Activated T-cell treated with anti-CD3 and anti-CD28 coated beads, Interleukin-2, amount 50 U/mL, for 72 hours (primary cell): ENCODE measurements at places on chromosomes 7 and 10. TPM values are rescaled to one million over a fixed set of nuclear protein-coding genes. Genes with fewer than 3 reads are reported as not detected.
A peak's percentile ranks its signal among the peaks of the same experiment; 100 is the strongest.

CCDC3 gene
- 5.0 TPM for total RNA-seq

POU6F2 gene
- total RNA-seq = 0.14 TPM

LRRC17 gene
- total RNA-seq = 0.31 TPM

DLX5 gene
- total RNA-seq = not detected

GSTO1 gene
- total RNA-seq = 117 TPM

MBLAC1 gene
- 3.2 TPM for total RNA-seq

TBXAS1 gene
- total RNA-seq = 3.9 TPM

RAPGEF5 gene
- 0.46 TPM for total RNA-seq

GRCh38 chr7:47954231-47954911 is 6.1 kb upstream of the PKD1L1 start:
- H3K36me3 ChIP-seq = no peaks in the 10 kb centered on the region
- H3K27me3 ChIP-seq = no peaks in the 10 kb centered on the region
- peak overlapping the region; percentile 40 for H3K27ac ChIP-seq
- peaks cover 8% of the 10 kb centered on the region for H3K4me1 ChIP-seq
- no peak overlapping the region for H3K4me3 ChIP-seq

DNA sequence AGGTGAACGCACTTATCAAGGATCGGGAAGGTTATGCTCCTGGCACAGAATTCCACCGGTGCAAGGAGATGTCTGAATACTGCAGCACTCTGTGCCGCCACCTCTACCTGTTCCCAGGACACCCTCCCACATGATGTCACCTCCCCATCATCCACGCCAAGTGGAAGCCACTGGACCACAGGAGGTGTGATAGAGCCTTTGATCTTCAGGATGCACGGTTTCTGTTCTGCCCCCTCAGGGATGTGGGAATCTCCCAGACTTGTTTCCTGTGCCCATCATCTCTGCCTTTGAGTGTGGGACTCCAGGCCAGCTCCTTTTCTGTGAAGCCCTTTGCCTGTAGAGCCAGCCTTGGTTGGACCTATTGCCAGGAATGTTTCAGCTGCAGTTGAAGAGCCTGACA is 11.0 kb upstream of the CLCN1 start:
- H3K27me3 ChIP-seq = no peaks in the 10 kb centered on the region
- H3K4me1 ChIP-seq = peaks cover 44% of the 10 kb centered on the region
- no peak for DNase-seq
- no peak overlapping the region for H3K4me3 ChIP-seq

GRCh38 chr7:92460510-92460909 is 13.2 kb downstream of the GATAD1 start:
- H3K27ac ChIP-seq = no peak overlapping the region
- H3K4me1 ChIP-seq = no peaks in the 10 kb centered on the region
- no peak overlapping the region for H3K4me3 ChIP-seq
- DNase-seq = no peak
- peaks cover 2% of the 10 kb centered on the region for H3K36me3 ChIP-seq
- H3K27me3 ChIP-seq = no peaks in the 10 kb centered on the region

DNA sequence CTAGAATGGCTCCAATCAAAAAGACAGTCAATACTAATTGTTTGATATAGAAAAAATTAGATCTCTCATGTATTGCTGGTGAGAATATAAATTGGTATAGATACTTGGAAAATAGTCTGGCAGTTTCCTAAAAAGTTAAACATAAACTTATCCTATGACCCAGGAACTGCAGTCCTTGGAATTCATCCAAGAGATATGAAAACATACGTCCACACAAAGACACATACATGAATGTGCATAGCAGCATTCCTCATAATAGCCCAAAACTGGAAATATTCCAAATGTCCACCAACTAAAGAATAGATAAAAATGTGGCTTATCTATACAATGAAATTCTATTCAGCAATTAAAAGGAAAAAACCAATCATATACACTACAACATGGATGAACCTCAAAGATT is 128.4 kb downstream of the ZFAND4 start:
- H3K27ac ChIP-seq = no peak overlapping the region
- H3K27me3 ChIP-seq = no peaks in the 10 kb centered on the region
- H3K36me3 ChIP-seq = peaks cover 5% of the 10 kb centered on the region
- H3K4me3 ChIP-seq = no peak overlapping the region

GRCh38 chr7:18262058-18262457 is 233.5 kb upstream of the HDAC9 start:
- no peaks in the 10 kb centered on the region for H3K36me3 ChIP-seq
- H3K27me3 ChIP-seq = no peaks in the 10 kb centered on the region
- no peak overlapping the region for H3K27ac ChIP-seq
- H3K4me3 ChIP-seq = no peak overlapping the region

GRCh38 chr10:116848032-116848943 is 1.0 kb upstream of the ENO4 start:
- peaks cover 6% of the 10 kb centered on the region for H3K36me3 ChIP-seq
- H3K27me3 ChIP-seq = peaks cover 66% of the 10 kb centered on the region
- no peak overlapping the region for H3K27ac ChIP-seq
- peak overlapping the region; percentile 65 for H3K4me3 ChIP-seq
- H3K4me1 ChIP-seq = peaks cover 14% of the 10 kb centered on the region

DNA sequence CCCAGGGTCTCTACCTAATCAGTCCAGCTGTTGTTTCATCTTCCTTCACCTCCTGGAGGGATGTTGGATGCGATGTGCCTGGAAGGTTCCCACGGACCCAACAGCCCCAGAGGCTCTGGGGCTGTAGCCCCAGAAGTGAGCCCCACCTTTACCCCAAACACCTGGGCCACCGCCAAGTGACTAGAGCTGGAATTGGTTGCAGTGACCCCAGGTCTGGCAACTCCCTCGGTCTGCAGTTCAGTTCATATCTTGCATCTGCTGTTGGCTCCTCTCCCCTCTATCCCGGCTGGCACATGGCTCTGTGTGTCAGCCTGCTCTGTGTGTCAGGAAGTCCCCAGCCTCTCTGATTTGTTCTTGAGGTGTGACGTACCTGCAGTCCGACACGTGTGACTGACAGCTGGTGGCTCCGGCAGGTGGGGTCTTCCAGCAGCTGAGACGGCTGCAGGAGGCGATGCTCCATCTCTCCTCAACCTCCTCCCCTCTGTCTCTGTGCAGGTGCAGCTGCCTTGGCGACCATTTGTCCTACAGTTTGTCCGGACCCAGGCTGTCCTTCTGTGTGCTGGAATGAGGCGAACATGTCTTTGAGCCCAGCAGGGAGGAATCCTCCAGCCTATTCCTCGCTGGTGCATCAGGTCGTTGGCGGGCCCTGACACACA is 38.6 kb downstream of the ELFN1 start:
- H3K36me3 ChIP-seq = peaks cover 2% of the 10 kb centered on the region
- no peak overlapping the region for H3K27ac ChIP-seq
- no peak for DNase-seq

DNA sequence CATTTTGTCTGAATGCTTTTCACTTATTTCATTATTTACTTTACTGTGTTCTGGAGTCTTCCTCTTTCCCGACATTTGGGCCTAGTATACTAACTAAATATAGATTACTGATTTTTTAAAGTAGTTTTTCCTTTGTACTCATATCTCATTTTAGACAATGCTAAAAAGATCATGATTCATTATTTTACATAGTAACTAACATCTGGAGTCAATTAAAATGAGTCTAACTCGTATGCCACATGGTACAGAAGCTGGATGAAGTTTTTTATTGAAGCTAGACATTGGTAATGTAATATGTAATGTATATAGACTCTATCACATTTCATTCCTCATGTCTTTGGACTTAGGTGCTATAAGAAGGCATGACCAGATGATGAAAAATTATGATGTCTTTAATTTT is 156.3 kb upstream of the HGF start:
- H3K27me3 ChIP-seq = no peaks in the 10 kb centered on the region
- no peaks in the 10 kb centered on the region for H3K4me1 ChIP-seq
- no peak for DNase-seq
- H3K36me3 ChIP-seq = no peaks in the 10 kb centered on the region
- H3K27ac ChIP-seq = no peak overlapping the region

DNA sequence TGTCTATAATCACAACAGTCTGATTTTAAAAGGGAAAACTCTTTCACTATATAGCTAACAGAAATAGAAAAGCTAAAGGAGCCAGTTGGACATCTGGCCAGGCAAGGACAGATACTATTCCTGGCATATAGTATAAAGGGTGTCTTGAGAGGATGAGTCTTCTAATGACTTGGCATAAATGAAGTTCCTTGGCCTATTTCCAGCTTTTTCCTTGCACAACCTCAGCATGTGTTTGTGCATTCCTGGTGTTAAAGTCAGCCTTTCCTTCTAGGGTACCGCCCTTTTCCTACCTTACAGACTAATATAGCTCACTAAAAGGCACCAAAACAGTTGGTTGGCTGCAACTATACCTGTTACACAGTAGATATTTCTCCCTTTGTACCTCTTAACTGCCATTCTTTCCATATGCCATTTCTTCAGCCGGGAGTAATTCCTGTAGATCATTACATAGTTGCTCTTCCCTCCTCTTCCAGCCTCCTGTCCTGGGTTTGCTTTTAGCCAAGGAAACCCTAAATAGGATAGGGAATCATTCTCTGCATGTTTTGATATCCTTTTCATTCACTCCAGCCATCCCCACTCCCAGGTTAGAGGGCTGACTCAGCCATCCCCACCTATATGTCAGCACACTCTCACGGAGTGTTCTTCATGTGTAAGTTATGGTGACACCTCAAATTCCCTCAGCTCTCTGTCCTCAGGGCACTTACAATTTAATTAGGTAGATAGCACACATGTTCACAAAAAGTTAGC is 102.1 kb upstream of the MDFIC start:
- no peak overlapping the region for H3K27ac ChIP-seq
- peaks cover 51% of the 10 kb centered on the region for H3K4me1 ChIP-seq
- H3K4me3 ChIP-seq = no peak overlapping the region
- no peak for DNase-seq
- H3K27me3 ChIP-seq = peaks cover 7% of the 10 kb centered on the region

DNA sequence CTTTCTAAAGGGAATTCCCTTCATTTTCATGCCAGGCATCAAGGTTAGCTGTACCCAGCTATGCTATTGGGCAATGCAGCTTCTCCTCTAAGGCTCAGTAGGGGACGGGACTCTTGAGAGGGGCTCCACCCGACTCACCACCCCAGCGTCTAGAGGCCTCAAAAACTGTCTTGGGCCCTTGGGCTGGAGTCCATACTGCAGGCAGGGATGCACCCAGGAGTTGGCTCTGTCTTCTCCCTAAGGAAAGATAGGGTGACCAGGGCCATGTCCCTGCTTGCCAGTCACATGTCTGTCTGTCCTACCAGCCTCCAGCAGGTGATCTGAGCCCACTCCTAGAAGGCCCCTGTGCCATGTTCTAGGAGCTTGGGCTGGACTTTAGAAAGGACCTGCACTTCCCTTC is 1.2 kb downstream of the OPN4 start:
- H3K4me3 ChIP-seq = no peak overlapping the region
- no peaks in the 10 kb centered on the region for H3K27me3 ChIP-seq
- no peaks in the 10 kb centered on the region for H3K36me3 ChIP-seq
- no peak for DNase-seq
- no peaks in the 10 kb centered on the region for H3K4me1 ChIP-seq

DNA sequence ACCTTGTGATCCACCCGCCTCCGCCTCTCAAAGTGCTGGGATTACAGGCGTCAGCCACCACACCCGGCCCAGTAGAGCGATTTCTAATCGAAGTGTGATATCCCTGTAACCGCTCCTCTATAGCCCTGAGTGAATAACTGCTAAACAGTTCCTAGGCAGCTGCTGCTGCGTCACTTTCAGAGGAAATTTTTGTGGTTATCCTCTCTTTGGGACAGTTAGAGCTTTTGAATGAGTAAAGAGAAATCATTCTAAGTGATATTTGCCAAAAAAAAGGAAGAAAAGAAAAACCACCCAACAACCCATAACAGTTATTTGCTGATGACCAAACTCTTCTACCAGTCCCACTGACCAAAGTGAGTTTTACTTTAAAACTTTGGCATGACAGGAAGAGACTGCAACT is 59.9 kb downstream of the MKX start:
- no peaks in the 10 kb centered on the region for H3K4me1 ChIP-seq
- no peaks in the 10 kb centered on the region for H3K36me3 ChIP-seq
- no peak for DNase-seq
- H3K27ac ChIP-seq = no peak overlapping the region
- no peak overlapping the region for H3K4me3 ChIP-seq

DNA sequence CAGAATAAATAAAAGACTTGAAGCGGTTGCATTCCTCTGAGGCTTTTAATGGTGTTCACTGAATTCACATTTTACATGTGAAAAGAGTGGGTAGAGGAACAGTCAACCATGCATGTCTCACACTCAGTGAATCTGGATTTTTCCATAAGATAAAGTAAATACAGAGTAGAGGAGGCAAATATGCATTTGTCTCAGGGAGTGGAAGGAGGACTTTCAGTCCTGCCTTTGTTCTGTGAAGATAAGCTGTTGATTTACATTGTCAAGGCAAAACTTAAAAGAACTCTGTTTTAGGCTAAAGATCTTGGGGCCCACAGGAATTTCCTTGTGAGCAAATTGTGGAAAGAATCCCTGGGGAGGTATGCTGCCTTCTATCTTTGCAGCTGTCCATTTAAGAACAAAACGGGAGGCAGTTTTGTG is 825.3 kb upstream of the MBL2 start:
- no peak for DNase-seq
- no peaks in the 10 kb centered on the region for H3K27me3 ChIP-seq
- H3K4me3 ChIP-seq = no peak overlapping the region
- H3K36me3 ChIP-seq = no peaks in the 10 kb centered on the region

DNA sequence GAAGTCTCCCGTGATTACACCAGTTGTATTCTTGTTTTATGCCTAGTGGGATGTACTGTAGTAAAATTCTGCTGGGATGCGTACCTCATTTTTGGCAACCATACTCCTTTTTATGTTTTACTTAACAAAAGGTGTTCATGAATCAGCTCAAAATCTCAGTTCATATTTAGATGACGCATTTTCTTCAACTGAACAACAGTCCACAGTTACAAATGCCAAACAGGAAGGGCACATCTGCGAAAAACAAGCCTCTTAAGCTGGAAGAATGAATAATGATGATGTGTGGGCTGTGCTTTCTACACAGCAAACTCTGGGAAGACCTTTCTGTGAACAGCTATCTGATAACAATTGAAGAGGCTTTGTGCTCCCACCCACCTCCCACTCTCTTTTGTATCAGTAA is 68.4 kb upstream of the NRBF2 start:
- H3K4me1 ChIP-seq = peaks cover 25% of the 10 kb centered on the region
- H3K27ac ChIP-seq = no peak overlapping the region
- no peak for DNase-seq
- H3K27me3 ChIP-seq = peaks cover 56% of the 10 kb centered on the region
- peak overlapping the region; percentile 13 for H3K4me3 ChIP-seq

- peaks cover 22% of the 10 kb centered on the region for H3K27me3 ChIP-seq
- H3K36me3 ChIP-seq = peaks cover 14% of the 10 kb centered on the region
- H3K4me1 ChIP-seq = peaks cover 48% of the 10 kb centered on the region
- no peak overlapping the region for H3K27ac ChIP-seq
- no peak for DNase-seq
- peak overlapping the region; percentile 69 for H3K4me3 ChIP-seq
Observed at GRCh38 chr7:157494506-157495176, 157.8 kb downstream of the DNAJB6 start.
